ENCODE measurements at places on chromosomes 3 and 15. TPM values are rescaled to one million over a fixed set of nuclear protein-coding genes. Genes with fewer than 3 reads are reported as not detected.
A peak's percentile ranks its signal among the peaks of the same experiment; 100 is the strongest.

Gene ZBED2
- total RNA-seq, result 0.68 TPM

GRCh38 chr3:37466660-37467359 lies 292.4 kb upstream of the LRRFIP2 start:
- H3K27ac ChIP-seq, result no peak overlapping the region
- H3K4me1 ChIP-seq, result no peaks in the 10 kb centered on the region
- peaks cover 15% of the 10 kb centered on the region for H3K27me3 ChIP-seq
- H3K36me3 ChIP-seq, result no peaks in the 10 kb centered on the region
- DNase-seq, result no peak

DNA sequence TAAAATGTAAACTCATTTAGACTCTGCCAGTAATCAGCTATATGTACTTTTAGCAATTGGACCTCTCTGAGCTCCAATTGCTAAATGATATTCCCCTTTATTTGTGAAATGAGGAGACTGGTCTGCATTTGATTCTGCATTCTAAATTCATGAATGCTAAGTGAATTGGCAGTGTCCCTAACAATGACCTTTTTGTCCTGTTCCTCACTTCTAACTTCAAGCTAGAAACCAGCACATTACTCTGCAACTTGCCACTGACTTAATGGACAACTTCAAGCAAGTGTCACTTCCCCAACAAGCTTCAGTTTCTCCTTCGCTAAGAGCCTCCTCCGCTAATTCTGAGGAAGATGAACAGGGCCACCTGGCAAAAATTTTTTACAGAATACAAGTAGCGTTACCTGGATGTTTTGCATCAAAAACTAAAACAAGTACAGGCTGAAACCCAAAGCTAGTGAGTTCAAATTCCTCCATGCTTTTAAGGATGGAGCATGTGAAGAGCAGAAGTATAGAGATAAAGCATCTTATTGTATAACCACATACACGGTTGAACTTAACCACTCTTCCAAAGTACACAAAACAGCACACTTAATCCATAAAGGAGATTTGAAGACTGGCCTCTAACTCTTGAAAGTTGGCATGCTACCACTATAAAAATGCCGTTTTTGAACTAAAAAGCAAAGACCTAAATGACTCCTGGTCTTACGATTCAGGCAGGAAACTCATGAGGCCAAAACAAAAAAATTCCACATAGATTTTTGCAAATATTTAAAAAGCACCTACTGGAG lies 207.6 kb downstream of the MAGI1 start:
- H3K36me3 ChIP-seq, result no peaks in the 10 kb centered on the region
- H3K4me3 ChIP-seq, result no peak overlapping the region
- H3K27ac ChIP-seq, result no peak overlapping the region
- no peaks in the 10 kb centered on the region for H3K4me1 ChIP-seq
- no peak for DNase-seq

Gene SNX22
- 0.47 TPM for total RNA-seq

- no peak overlapping the region for H3K4me3 ChIP-seq
- no peak overlapping the region for H3K27ac ChIP-seq
- no peaks in the 10 kb centered on the region for H3K4me1 ChIP-seq
- H3K27me3 ChIP-seq, result peaks cover 7% of the 10 kb centered on the region
- H3K36me3 ChIP-seq, result peaks cover 4% of the 10 kb centered on the region
- no peak for DNase-seq
Observed at GRCh38 chr3:62439176-62439813, 65.9 kb upstream of the FEZF2 start.

DNA sequence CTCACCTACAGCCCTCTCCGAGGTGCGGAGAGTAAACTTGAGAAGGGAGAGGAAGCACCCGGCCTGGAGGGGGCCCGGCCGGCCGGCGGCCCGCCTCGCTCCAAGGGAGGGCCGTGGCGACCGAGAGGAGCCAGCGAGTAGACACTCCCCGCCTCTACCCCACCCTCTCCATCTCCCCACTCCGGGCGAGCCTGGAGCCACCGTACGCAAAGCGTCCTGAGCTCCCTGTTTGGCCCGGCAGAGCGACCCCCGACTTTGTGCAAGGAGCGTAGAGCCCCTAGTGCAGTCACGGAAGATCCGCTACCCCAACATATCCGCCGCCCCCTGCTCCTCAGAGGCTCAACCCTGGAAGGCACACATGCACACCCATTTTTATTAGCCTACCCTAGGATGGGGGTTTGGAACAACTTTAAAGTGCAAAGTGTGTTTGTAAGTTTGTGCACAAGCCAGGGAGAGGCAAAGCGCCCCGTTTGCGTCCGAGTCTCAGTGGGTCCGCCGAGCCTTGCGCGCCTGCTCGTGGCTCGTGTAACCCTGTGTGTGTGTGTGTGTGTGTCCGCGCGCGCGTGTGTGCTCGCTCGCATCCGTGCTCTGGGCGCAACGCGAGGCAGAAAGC lies 508 bp upstream of the SMAD6 start:
- peak overlapping the region; percentile 87 for H3K4me3 ChIP-seq
- H3K4me1 ChIP-seq, result peaks cover 21% of the 10 kb centered on the region
- no peaks in the 10 kb centered on the region for H3K36me3 ChIP-seq
- peak; percentile 65 for DNase-seq
- peaks cover 22% of the 10 kb centered on the region for H3K27me3 ChIP-seq

Gene CPOX
- 65.3 TPM for total RNA-seq

DNA sequence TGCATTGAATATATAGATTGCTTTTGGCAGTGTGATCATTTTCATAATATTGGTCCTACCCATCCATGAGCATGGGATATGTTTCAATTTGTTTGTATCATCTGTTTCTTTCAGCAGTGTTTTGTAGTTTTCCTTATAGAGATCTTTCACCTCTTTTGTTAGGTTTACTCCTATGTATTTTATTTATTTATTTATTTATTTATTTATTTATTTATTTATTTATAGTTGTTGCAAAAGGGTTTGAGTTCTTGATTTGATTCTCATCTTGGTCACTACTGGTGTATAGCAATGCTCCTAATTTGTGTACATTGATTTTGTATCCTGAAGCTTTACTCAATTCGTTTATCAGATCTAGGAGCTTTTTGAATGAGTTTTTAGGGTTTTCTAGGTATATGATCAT lies 478.2 kb downstream of the UNC13C start:
- H3K27ac ChIP-seq, result no peak overlapping the region
- no peak for DNase-seq
- no peaks in the 10 kb centered on the region for H3K4me1 ChIP-seq
- H3K4me3 ChIP-seq, result no peak overlapping the region

DNA sequence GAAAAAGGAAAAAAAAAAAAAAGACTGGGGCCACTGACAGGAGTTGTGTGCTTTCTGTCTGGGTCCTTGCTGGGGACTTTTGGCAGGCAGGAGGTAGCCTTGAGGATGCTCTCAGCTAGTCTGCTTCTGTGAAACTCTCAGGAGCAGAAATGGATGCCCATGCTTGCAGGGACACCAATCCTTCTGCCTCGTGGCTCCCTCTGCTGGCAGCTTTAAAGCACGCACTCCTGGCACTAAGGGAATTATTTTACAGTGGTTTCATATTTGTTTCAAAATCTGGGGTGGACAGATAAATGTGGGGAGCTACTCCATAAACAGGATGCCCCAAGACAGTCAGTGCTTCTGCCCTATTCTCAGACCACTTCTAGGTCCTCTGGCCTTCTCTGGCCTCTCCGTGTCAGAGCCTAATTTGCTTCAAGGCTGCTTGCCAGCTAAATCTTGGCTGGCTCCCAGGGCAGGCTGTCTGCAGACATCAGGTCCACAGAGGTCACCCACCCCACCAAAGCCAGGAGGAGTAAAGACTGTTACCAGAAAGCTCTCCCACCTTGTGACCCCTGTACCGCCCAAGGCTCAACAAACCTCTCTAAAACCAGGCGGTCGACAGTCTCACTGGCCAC lies 17.1 kb downstream of the TRAIP start:
- H3K36me3 ChIP-seq, result peaks cover 29% of the 10 kb centered on the region
- no peaks in the 10 kb centered on the region for H3K27me3 ChIP-seq
- H3K27ac ChIP-seq, result peak overlapping the region; percentile 30

DNA sequence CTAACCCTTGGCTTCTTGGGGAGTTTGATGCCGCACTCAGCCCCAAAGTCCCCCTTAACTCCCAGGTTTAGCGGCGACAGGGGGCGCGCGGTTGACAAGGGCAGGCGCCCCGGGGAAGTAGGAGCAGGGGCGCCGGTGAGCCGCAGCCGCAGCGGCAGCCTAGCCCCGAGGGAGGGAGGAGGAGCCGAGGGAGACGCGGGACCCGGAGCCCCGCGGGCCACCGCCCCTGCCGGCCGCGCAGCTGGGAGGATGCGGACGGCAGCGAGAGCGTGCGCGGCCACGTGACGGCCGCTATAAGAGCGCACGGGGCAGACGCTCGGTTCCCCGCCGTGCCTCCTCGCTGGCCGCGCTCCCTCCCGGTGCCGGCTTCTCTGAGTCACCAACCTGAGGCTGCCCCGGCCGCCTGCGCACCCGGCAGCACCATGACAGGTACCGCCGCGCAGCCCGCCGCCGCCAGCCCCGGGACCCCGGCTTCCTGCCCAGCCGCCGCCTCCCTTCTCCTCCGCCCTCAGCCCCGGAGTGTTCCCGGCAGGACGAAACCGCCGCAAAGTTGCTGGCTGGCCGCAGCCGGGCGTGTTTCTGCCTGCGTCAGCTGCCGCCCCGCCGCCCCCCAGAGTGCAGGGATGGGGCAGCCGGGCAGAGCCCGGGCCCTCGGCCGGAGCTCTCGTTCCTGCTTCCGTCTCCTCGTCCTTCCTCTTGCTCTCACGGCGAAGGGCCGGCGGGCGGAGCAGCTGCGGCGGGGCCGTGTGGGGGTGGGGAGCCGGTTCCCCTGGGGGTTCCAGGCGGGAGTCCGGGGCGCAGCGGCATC lies at the start of gene GYG1:
GYG1 (plus strand) TSS at position 322 of the 808 bp plus-strand sequence; CDS start at position 423, 101 bp downstream.
- H3K36me3 ChIP-seq, result peaks cover 32% of the 10 kb centered on the region
- peak within 1 kb of the TSS; percentile 78 for H3K4me3 ChIP-seq
- H3K27me3 ChIP-seq, result no peaks in the 10 kb centered on the region
- peak within 1 kb of the TSS; percentile 86 for H3K27ac ChIP-seq
- DNase-seq, result peak; percentile 81

Gene ZBBX
- not detected for total RNA-seq

GRCh38 chr3:125110016-125110875 lies 54.4 kb upstream of the HEG1 start:
- no peak overlapping the region for H3K4me3 ChIP-seq
- peak; percentile 27 for DNase-seq
- no peak overlapping the region for H3K27ac ChIP-seq
- H3K27me3 ChIP-seq, result no peaks in the 10 kb centered on the region
- peaks cover 4% of the 10 kb centered on the region for H3K36me3 ChIP-seq
- peaks cover 35% of the 10 kb centered on the region for H3K4me1 ChIP-seq

DNA sequence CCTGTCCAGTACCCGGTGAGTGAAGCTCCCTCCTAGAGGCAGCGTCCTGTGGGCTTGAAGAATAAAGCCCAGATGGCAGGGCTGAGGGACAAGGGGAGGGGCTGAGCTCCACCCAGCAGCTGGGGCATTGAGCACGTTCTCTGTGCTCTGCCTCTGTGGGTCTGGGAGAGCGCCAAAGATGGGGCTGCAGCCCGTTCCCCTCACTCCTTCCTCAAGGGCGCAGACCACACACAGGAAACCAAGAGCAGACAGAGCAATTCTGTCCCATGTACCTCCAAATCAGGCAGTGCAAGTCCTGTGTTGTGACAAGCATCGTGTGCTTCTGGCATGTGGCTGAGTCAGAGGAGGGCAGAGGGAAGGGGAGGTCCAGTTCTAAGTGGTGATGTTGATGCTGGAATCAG lies 15.7 kb upstream of the KIF23 start:
- H3K36me3 ChIP-seq, result no peaks in the 10 kb centered on the region
- no peak overlapping the region for H3K4me3 ChIP-seq
- no peak overlapping the region for H3K27ac ChIP-seq
- DNase-seq, result no peak
- peaks cover 17% of the 10 kb centered on the region for H3K4me1 ChIP-seq

Gene DNAH12
- not detected for total RNA-seq

Gene SERINC4
- total RNA-seq, result 0.39 TPM

Gene TMCO5A
- total RNA-seq, result not detected

GRCh38 chr3:134331811-134332199 lies 42.4 kb downstream of the AMOTL2 start:
- H3K27ac ChIP-seq, result no peak overlapping the region
- H3K27me3 ChIP-seq, result peaks cover 6% of the 10 kb centered on the region
- H3K4me3 ChIP-seq, result no peak overlapping the region
- no peaks in the 10 kb centered on the region for H3K36me3 ChIP-seq

DNA sequence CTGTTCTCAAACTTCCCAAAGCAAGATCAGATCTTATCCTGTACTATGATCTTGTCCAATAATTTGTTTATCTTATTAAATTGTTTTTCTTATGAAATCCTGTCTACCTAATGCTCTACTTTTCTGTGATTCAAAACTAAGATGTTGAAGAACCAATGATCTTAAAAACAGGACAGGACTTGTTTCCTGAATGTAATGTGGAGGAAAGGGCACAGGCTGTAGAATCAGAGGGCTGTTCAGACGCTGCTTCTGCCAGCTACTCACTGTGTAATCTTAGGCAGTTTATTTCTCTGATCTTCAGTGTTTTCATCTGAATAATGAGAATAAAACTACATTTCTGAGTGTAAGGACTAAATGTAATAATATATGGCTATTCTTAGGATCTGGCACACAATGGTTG lies 20.1 kb upstream of the DMXL2 start:
- DNase-seq, result no peak
- peaks cover 4% of the 10 kb centered on the region for H3K4me1 ChIP-seq
- H3K36me3 ChIP-seq, result no peaks in the 10 kb centered on the region
- no peak overlapping the region for H3K4me3 ChIP-seq
- no peak overlapping the region for H3K27ac ChIP-seq

DNA sequence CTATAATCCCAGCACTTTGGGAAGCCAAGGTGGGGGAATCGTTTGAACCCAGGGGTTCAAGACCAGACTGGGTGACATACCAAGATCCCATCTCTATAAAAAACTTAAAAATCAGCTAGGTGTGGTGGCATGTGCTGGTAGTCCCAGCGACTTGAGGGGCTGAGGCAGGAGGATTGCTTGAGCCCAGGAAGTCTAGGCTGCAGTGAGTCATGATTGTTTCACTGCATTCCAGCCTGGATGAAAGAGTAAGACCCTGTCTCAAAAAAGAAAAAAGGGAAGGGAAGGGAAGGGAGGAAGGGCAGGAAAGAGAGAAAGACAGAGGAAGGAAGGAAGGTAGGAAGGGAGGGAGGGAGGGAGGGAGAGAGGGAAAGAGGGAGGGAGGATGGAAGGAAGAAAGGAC lies 133.7 kb upstream of the LRRN1 start:
- H3K4me3 ChIP-seq, result no peak overlapping the region
- peaks cover 3% of the 10 kb centered on the region for H3K27me3 ChIP-seq
- no peak overlapping the region for H3K27ac ChIP-seq

GRCh38 chr15:51579012-51579411 lies 43.6 kb downstream of the DMXL2 start:
- no peak for DNase-seq
- peaks cover 2% of the 10 kb centered on the region for H3K36me3 ChIP-seq
- H3K4me3 ChIP-seq, result no peak overlapping the region
- H3K4me1 ChIP-seq, result no peaks in the 10 kb centered on the region
- no peaks in the 10 kb centered on the region for H3K27me3 ChIP-seq

Gene POTEB
- total RNA-seq, result not detected

GRCh38 chr3:177358977-177359592 lies 161.8 kb upstream of the TBL1XR1 start:
- H3K4me1 ChIP-seq, result peaks cover 52% of the 10 kb centered on the region
- peak; percentile 55 for DNase-seq
- H3K36me3 ChIP-seq, result no peaks in the 10 kb centered on the region
- H3K27ac ChIP-seq, result peak overlapping the region; percentile 95
- no peaks in the 10 kb centered on the region for H3K27me3 ChIP-seq

All from activated CD8-positive, alpha-beta T cell treated with anti-CD3 and anti-CD28 coated beads, Interleukin-2, amount 10 ng/mL, durations not matched to agents 7 days and 5 days (primary cell).